ENCODE measurements at places on chromosomes 4 and X.

DNA sequence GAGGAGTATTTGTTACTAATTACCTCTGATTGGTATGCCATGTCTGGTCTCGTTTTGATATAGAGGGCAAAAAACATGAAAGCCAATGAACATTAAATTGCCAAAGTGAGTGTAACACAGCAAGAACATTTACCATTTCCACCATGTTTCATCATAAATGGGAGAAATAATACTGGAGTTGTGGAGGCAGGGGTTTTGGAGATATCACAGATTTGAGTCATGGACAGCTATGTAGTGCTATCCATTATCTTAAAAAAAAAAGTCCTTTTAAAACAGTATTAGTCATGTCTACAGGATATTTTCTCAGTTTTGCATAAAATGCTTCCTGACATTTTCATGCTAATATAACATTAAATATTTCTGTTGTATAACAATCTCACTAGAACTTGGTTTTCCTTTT is 301.2 kb downstream of the IL1RAPL1 start:
- DNase-seq: no peak

DNA sequence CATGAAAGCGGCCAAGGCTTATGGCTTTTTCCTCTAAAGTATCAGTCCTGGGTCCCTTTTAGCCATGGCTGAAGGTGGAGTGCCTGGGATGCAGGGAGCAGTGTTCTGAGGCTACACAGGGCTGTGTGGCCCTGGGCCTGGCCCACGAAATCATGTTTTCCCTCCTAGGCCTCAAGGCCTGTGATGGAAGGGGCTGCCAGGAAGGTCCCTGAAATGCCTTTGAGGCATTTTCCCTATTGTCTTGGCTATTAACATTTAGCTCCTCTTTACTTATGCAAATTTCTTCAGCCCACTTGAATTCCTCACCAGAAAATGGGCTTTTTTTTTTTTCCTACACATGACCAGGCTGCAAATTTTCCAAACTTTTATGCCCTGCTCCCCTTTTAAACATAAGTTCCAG is 657.0 kb downstream of the DACH2 start:
- no peak for DNase-seq

DNA sequence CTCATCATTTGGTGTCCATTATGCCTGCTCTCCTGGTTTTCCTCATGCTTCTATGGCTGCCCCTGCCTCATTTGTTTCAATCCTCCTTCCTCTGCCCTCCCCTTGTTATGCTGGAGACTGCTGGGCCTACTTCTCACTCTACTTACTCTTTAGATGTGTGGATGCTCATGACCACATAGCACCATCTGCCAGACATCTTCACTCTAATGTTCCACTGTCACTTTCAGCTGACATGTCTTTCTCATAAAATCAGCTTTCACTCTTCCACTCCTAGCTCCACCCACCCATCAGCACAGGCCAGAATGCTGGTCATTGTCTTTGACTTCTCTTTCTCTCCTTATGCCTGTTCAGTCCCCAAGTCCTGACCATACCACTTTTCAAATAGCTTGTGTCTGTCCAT is 86.8 kb downstream of the REPS2 start:
- DNase-seq: no peak

- no peak for DNase-seq
Measured at GRCh38 chrX:32847921-32848320, 363.4 kb downstream of the DMD start.

DNA sequence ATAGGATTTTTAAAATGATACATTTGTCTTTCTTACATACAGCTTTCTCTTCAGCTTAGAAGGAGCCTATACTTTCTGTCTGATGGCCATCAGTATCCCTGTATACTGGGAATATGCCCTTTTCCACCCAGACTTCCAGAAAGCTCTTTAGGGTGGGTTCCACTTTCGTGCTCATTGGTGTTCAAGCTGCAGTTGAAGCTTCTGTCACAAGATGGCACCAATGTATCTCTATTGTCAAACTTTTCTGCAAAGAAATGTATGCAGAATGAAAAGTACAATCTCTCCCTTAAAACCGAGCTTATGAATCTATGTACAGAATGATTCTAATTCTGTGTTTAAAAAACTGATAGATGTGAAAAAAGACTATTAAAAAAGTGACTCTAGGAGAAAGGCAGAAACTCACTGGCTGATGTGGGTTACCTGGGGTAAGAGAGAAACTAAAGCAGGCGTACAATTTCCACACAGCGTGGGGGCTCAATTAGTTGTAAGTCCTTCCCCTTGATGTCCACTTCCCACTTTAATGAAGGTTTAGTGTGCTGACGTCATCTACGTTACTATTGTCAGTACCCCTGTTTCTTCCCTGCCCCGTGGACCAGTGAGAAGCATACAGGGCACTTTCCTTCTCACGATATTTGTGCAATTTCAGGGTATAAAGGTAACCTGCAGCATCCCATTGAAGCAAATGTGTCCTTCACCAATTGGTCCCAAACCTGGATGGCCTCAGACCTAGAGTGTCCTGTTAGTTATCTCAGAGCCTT is 57.3 kb upstream of the TCEAL2 start:
- no peak for DNase-seq

GRCh38 chr4:63211776-63212479 is 1197.3 kb downstream of the TECRL start:
- DNase-seq: no peak

GRCh38 chr4:997375-998071 is 4.3 kb upstream of the SLC26A1 start:
- no peak for DNase-seq

DNA sequence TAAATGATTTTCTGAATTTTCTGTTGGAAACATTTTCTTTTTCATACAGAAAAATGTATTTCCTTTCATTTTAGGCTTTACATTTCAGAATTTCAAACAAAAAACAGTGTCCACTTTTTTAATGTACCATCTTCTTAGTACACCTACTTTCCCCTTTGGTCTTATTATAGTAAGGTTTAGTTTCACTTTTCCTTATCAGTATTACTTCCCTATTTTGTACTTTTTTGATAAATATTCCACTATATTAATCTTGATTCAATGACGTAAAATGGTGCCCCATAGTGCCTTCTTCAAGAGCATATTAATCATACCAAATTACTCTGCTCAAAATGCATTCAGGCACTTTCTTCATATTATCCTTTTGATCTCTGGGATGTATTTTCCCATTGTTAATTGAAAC is 52.5 kb downstream of the BANK1 start:
- DNase-seq: no peak

GRCh38 chr4:133620555-133620954 is 471.5 kb downstream of the PCDH10 start:
- DNase-seq: no peak

GRCh38 chr4:106344647-106344970 is 24.0 kb downstream of the GIMD1 start:
- peak; percentile 19 for DNase-seq

Measured in MG63 (cell line).